Stimulated activated CD8-positive, alpha-beta memory T cell treated with anti-CD3 and anti-CD28 coated beads, Interleukin-12 subunit alpha, Interleukin-12 subunit beta, amount 100 ng/mL, for 4 hours (primary cell): ENCODE measurements at places on chromosomes 12 and 14.

DNA sequence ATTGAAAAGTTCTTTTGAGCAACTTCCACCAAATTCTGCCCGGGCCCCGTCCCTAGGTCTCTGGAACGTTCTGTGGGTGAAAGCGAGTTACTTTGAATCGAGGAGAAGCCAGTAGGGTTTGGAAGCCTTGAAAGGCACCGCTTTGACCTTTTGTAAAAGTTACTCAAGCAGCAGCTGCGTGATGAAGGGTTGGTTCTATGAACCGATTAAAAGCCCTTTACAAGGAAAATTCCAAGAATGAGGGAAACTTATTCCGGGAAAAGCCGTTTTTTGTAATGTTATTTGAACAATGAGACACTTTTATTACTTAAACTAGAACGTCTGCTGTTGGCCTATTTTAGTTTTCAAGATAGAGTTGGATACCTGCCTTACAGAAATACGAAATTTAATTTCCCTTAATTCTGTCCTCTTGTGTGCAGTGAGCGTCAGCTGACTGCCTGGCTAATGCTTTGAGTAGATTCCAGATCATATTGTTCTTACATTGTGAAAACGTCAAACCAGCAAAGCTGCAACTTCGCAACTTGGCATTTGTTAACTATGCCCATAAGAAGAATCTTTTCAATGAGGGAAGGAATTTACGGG is 906 bp downstream of the LARP4 start:
- DNase-seq: no peak

DNA sequence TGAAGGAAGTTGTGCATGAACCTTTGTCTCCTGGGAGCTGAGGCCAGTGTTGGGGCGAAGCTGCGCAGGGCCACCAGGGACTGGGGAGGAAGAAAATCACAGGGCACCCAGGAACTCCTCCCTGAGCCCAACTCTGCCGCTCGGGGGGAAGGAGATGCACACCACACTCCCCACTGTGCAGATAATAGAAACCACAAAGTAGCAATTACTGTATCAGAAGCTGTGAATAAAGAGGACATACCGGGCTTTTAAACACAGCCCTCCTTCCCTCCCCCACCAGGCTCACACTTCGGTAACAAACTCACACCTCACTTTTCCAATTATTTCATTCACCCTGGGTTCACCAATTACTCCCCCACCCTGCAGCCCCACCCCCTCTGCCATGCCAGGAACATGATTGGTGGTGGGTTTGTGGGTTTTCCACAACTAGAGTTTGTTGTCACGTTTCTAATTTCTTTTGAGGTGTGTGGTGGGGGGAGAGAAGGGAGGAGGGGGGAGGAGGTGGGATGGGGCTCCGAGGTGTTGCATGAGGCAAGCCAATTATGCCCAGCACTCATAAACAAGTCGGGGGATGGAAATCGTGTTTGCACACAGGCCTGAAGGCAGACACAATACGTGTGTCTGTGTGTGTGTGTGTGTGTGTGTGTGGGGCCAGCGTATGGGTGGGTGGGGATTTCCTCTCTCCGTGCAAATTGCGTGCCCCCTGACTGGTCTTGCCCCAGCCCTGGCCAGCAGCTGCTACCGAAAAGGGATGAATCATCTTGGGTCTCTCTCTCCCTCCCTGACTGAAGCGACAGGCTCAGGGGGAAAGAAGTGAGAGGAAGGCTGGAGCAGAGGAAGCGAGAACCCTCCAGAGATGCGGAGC is 103.3 kb downstream of the RBM19 start:
- DNase-seq: peak; percentile 3

- DNase-seq: no peak
These were observed 59.0 kb upstream of the STXBP6 start for GRCh38 chr14:25108959-25109358.

GRCh38 chr14:20578784-20579502 is 8.9 kb downstream of the RNASE11 start:
- DNase-seq: no peak

- no peak for DNase-seq
These were observed 723.7 kb downstream of the DIO2 start for GRCh38 chr14:79487632-79488031.

DNA sequence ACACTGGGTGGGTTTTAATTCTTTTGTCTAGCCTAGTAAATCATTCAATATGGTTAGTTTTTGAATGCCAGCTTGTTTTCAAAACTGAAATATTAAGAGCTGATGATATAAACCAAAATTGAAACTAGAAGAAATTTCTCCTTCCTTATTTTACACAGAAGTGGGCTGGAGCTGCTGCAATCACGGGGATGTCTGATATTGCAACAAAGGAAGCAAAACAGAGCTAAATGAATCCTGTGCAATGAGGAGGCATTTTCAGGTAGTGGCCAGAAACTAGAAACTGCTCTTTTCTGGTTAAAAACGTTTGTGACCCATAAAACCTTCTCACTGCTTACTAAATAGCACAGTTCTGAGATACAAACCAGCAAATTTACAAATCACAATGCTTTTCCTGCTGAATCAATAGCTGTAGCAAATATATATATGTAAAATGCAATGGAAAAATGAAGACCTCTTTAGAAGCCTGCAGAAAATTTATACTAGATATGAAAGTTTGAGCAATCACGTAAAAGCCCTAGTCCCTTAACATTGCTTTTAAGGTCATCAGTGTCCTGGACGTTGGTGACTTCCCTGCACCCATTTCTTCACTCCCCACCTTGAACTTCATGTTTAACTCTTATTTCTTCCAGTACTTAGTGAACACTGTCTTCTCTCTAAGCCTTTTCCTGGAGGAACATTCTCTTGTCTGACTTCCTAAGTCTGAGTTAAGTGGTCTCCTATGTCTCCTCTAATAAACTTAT is 15.9 kb upstream of the LRRK2 start:
- DNase-seq: no peak

- no peak for DNase-seq
These were observed 200.3 kb upstream of the NPAS3 start for GRCh38 chr14:32738206-32738871.

DNA sequence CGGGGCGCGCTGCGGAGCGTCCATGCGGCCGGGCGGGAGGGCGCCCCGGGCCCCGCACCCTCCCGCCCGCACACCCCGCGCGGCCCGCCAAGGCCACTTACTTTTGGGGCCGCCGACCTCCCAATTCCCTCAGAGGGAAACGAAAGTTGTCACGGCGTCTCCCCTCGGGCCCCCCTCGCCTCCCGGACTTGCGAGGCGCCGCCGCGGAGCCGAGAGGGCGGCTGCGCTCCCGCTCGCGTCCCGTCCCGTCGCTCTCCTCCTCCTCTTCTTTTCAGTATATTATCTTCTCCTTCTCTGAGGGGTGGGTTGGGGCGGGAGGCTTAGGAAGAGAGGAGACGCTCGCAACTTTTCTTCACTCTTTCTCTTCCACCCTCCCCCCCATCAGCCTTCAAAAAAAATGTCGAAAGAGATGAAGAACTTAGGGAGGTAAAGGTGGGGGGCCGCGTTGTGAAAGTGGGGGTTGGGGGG is 613 bp downstream of the DUSP16 start:
- DNase-seq: peak; percentile 24

GRCh38 chr12:29992366-29992765 is 208.6 kb upstream of the TMTC1 start:
- no peak for DNase-seq

DNA sequence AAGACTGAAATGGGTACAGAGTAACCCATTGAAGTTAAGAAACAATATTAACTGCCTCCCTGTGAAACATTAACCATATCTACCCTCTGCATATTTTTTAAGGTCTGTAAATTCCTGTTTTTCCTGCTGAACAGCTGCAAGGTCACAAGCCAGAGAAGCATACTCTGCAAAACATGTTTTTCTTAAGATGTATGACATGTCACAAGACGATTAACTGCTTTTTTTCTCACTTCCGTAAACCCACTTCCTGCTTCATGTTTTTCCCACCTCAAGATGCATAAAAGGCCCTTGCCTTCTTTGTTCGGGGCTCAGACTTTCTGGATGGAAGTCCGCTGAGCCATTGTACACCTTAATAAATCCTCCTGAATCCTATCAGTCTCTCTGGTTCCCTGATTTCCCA is 504.7 kb upstream of the MIS18BP1 start:
- no peak for DNase-seq

- peak; percentile 73 for DNase-seq
These were observed at the start of gene NOPCHAP1 for GRCh38 chr12:104986022-104986941. NOPCHAP1 (plus strand) TSS chr12:104986316; CDS start chr12:104986353, 37 bp downstream.

DNA sequence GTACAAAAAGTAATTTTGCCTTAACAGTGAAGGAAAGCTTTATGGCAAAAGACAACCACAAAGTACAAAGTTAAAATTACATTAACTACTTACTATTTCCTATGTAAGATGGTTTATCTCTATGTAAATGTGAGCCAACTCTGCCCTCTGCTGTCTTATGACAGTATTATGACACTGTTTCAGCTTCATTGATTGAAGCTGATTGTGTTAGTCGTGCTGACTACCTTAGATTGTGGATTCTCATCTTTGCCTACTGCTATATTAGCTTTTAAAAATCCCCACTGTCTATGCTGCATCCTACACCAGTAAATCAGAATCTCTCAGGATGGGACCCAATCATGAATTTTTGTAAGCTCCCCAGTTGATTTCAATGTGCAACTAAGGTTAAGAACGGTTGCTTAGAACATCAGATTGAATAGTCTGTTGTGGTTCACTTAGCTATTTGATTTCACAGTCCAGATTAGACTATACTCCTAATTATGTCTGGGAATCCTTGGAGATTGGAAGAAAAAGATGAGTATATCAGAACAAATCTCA is 12.2 kb upstream of the SPTB start:
- no peak for DNase-seq

- no peak for DNase-seq
These were observed 148.4 kb downstream of the CHST11 start for GRCh38 chr12:104604995-104605675.

GRCh38 chr12:28192125-28192524 is 1.9 kb downstream of the CCDC91 start:
- no peak for DNase-seq

- no peak for DNase-seq
These were observed 79.3 kb upstream of the SCN8A start for GRCh38 chr12:51511546-51512260.

GRCh38 chr12:104234926-104235499 is 19.4 kb downstream of the TXNRD1 start:
- DNase-seq: no peak

GRCh38 chr14:65239143-65239937 is 137.0 kb upstream of the MAX start:
- no peak for DNase-seq

DNA sequence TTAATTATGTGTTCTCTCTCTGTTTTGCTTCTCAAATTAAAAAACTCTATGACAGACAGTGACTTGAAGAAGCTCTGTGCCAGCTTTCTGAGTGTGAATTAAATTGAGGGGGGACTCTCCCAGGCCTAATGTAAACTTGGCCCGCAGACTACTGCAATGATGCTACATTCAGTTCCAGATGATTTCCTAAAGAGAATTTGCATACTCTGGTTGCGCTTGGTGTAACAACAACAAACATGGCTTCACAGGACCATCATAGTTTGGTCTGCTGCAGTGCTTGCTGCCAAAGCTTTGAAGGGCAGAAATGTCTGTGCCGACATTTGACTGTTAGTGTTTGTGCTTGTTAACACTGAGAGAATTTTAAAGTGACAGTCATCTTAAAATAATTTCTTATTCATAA is 25.0 kb downstream of the CFAP54 start:
- no peak for DNase-seq

DNA sequence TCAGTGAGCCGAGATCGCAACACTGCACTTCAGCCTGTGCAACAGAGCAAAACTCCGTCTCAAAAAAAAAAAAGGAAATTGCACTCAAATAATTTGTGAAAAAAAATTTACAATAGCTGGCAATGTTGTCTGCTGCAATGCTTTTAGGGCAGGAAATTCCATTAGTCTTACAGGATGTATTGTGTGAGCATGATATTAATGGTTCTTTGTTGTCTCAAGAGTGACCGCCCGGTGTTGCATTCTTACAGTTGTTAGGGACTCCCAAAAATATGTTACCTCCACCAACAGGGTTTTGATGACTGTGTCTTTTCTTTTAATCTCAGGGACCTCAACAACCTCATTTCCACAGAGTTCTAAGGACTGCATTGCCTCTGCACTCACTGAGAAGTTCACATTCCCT is 44.8 kb downstream of the PZP start:
- no peak for DNase-seq

DNA sequence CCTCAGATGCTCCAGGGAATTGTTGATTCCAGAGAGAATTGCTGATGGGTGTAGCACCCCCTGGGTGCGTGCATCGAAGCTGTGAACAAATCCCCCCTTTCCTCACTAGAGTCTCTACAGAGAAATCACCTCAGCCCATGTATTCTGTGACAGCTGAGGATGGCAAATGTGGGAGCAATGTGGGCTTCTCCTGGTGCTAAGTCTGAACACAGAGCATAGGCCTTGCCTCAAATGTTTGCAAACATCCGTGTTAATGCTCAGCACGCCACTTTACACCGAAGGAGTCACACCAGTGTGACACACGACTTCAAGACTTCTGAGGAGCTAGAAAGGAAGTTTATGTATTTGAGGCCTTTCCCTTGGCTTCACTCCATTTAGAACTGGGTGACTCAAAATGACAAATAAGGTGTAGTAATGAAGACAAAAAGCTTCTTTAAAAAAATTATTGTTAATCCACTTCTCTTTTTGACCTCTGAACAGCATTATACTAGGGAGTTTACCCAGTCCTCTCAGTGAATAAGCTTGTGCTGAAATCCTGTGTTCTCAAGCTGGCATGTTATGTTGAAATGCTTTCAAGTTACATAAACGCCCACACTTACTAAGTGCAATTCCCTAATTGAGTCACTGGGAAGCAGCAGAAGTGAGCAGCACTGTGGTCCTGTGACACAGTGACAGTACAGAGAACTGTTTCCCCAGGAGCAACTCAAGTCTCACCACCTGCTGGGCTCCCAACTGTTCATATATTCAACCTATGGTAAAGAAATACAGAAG is 92.9 kb downstream of the FAR2 start:
- no peak for DNase-seq

- DNase-seq: no peak
These were observed 89.3 kb downstream of the CACNA1C start for GRCh38 chr12:2142068-2142467.

- DNase-seq: no peak
These were observed 47.9 kb downstream of the FGD6 start for GRCh38 chr12:95169368-95169767.

GRCh38 chr14:96362071-96362964 is 823 bp downstream of the ATG2B start:
- DNase-seq: no peak

DNA sequence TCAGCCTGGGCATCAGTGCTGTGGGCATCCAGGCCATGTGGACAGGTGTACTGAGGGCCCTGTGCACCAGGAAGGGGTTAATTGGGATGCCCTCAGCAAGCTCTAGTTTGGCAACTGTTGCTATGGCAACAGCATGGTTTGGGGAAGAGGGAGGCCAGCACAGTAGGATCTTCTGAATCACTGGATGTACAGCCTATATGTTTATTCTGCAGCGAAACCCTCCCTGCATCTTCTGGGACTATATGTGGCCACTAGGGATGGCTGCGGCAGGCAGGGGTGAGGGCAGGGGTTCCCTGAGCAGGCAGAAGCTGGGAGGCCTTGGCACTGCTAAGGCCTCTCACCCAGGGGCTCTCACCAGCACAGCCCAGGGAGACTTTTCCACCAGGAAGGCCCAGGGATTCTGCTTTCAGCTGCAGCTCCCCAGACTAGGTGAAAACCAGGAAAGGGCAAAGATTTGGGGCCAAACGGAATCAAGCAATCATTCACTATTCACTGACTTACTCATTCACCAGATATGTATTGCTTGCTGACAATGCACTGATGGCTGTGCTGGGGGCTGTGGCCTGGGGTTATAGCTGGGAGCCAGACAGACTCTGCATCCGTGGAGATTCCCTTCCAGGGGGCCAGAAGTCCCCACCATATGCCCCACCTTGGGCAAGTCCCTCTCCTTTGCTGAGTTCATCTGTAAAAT is 42.8 kb downstream of the IRF2BPL start:
- DNase-seq: no peak
